ENCODE measurements at places on chromosomes 7 and 10. TPM values are rescaled to one million over a fixed set of nuclear protein-coding genes. Genes with fewer than 3 reads are reported as not detected.

The AKR1D1 gene
- total RNA-seq, result 57.0 TPM

The TCERG1L gene
- not detected for total RNA-seq

The EFCAB10 gene
- not detected for total RNA-seq

The ANXA8L1 gene
- total RNA-seq, result 0.30 TPM

The AOAH gene
- 6.2 TPM for total RNA-seq

The RNLS gene
- 10.5 TPM for total RNA-seq

DNA sequence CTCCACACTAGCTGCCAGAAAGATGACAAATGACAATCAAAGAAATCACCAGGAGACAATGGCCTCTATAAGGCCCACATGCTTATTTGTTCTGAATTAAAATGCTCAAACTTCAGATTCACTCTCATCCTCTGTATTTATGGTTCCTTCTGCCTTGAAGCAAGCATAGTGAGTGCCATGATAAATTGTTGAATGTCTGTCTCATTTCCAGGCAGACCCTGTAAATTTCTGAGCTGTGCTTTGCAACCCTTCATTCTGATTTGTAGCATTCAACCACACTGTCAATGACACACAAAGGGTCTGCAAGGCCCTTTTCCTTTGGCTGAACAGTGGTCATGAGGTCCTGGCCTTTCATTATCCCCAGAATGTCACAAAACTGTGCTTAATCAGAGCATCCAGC, 506.6 kb upstream of the GHITM start:
- H3K27me3 ChIP-seq, result no peaks in the 10 kb centered on the region
- H3K27ac ChIP-seq, result no peak overlapping the region
- no peaks in the 10 kb centered on the region for H3K4me1 ChIP-seq
- H3K36me3 ChIP-seq, result no peaks in the 10 kb centered on the region

- no peak overlapping the region for H3K4me3 ChIP-seq
- no peaks in the 10 kb centered on the region for H3K4me1 ChIP-seq
- no peak overlapping the region for H3K27ac ChIP-seq
- H3K36me3 ChIP-seq, result no peaks in the 10 kb centered on the region
- DNase-seq, result no peak
Observed at GRCh38 chr7:120665068-120665467, 192.9 kb downstream of the TSPAN12 start.

DNA sequence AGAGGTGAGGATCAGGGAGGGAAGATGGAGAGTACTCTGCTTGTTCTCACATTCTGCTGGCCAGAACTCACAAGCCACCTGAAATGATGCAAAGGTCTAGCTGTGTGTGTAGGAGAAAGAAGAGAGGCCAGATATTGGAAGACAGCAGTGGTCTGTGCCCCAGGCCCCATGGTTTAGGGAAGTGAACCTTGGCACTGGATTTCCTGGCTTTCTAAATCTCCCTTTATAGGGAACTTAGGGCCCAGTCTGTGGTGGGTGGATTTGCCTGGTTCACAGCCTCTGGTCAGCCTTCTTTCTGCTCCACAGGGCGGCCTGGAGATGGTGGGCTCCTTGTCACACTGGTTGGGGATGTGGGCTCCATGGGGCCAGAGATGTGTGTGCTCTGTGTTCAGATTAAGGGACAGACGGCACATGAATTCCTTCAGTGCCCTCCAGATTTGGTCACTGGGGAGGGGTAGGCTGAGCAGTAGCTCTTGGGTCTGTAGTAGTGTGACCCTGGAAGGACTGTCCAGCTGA, 9.5 kb upstream of the SH2D4B start:
- H3K4me3 ChIP-seq, result no peak overlapping the region
- H3K4me1 ChIP-seq, result no peaks in the 10 kb centered on the region
- DNase-seq, result no peak

Data from right lobe of liver (tissue), 6 donors.